Skeletal muscle tissue (tissue), 5 donors: ENCODE measurements at places on chromosomes 12 and 14. TPM values are rescaled to one million over a fixed set of nuclear protein-coding genes. Genes with fewer than 3 reads are reported as not detected.

Gene RSRC2
- 37.1 TPM for total RNA-seq

Gene FLVCR2
- total RNA-seq: 7.3 TPM

Gene RBP5
- total RNA-seq: not detected

Gene ARHGDIB
- 17.2 TPM for total RNA-seq

Gene LTBP2
- total RNA-seq: 12.0 TPM

Gene PTCSC3
- not detected for total RNA-seq

Gene NFE2
- total RNA-seq: 5.2 TPM

Gene ENO2
- 2.6 TPM for total RNA-seq

Gene SOAT2
- under 0.01 TPM for total RNA-seq

Gene UNC79
- total RNA-seq: under 0.01 TPM

Gene POLE2
- total RNA-seq: 15.1 TPM

Gene BIN2
- 3.1 TPM for total RNA-seq

Gene CAPRIN2
- 15.7 TPM for total RNA-seq

Gene CPSF6
- 35.5 TPM for total RNA-seq
